ENCODE measurements at places on chromosomes 1 and 21. TPM values are rescaled to one million over a fixed set of nuclear protein-coding genes. Genes with fewer than 3 reads are reported as not detected.

DNA sequence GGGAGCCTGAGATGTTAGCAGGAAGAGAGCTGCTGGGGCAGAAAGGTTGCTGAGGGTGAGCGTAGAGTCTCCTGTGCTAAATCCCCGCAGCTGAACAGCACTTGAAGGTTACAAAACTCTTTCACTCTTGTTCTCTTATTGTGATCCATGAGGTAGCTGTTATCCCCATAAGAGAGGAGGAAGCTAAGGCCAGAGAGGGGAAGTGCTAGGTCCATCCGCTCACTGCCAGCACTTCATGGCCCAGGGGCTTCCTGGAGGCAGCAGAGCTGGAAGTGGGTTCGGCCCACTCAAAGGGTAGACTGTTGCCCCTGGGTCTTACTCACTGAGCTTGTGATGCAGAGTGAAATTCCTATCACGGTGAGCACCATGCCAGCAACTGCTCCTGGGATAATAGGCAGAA is 5.6 kb downstream of the TMEM234 start:
- no peak for DNase-seq

GRCh38 chr1:209802117-209802779 is 3.7 kb downstream of the IRF6 start:
- DNase-seq = no peak

The RUNX3 gene
- 1.8 TPM for total RNA-seq

DNA sequence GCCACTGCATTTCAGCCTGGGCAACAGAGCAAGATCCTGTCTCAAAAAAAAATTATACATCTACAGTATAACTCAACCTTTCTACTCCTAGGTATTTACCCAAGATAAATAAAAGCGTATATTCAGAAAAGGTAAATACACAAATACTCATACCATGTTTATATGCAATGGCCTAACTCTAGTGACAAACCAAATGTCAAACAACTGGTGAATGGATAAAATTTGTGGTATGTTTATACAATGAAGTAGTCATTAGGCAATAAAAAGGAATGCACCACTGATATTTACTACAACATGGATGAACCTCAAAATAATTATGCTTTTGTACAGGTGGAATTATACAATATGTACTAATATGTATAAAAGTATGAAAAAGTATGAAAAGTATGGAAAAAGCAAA is 174.2 kb upstream of the GORAB start:
- no peak for DNase-seq

The SELENOF gene
- total RNA-seq = 182 TPM

The CLCNKB gene
- total RNA-seq = 0.29 TPM

The CNN3 gene
- 333 TPM for total RNA-seq

DNA sequence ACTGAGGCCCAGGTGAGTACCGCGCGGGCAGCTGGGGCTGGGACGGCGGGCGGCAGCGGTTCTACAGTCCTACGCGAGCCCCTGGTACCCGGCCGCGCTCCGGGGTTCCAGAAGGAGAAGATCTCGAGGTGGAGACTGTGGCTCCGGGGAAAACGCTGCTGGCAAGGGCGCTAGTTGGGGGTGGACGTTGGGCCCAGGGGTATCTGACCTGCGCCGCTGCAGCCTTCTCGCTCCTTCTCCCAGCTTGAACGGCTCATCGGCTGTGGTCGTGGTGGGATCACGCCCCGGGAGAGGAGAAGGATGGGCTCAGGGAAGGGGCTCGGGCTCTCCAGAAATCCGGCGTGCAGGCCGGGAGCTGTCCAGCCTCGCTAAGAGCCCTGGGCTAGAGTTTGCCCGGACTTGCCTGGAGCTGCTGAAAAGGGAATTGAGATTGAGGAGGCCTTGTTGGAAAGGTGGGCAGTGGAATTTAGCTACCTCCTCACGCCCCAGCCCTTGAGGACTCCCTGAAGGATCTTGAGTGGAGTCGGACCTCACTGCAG is 1.1 kb upstream of the POU3F1 start:
- DNase-seq = peak; percentile 97

DNA sequence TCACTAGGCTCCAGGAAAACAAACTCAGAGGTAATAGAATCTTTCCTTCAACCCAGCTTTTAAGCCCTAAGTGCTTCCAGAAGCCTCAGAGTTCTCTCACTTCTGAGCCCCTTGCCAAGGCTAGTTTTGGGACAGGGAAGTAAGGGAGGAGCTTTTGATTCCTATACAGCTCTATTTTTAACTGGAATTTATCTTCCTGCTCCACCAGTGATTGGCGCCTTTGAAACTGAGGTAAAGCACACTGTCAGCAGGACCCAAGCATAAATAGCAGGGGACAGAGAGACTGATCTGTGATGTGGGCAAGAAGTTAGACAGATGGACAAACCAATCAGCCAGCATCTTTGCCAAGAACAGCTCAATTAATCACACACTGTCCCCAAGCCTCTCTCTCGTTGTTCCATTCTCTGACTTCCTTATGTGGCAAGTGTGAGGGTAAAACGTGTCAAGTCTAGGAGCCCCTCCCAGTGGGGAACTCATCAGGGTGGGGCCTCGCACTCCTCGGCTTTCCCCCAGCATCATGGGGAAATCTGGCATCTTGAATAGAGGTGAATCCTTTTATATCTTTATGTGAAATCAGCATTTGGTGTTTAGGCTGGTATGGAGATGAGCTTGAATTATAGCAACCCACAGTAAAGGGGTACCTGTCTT is 40.2 kb upstream of the MPZL1 start:
- DNase-seq = no peak

GRCh38 chr21:43938751-43939442 is 73.2 kb upstream of the TRAPPC10 start:
- peak; percentile 99 for DNase-seq

The BCAN gene
- total RNA-seq = not detected

The TLCD4 gene
- 2.4 TPM for total RNA-seq

DNA sequence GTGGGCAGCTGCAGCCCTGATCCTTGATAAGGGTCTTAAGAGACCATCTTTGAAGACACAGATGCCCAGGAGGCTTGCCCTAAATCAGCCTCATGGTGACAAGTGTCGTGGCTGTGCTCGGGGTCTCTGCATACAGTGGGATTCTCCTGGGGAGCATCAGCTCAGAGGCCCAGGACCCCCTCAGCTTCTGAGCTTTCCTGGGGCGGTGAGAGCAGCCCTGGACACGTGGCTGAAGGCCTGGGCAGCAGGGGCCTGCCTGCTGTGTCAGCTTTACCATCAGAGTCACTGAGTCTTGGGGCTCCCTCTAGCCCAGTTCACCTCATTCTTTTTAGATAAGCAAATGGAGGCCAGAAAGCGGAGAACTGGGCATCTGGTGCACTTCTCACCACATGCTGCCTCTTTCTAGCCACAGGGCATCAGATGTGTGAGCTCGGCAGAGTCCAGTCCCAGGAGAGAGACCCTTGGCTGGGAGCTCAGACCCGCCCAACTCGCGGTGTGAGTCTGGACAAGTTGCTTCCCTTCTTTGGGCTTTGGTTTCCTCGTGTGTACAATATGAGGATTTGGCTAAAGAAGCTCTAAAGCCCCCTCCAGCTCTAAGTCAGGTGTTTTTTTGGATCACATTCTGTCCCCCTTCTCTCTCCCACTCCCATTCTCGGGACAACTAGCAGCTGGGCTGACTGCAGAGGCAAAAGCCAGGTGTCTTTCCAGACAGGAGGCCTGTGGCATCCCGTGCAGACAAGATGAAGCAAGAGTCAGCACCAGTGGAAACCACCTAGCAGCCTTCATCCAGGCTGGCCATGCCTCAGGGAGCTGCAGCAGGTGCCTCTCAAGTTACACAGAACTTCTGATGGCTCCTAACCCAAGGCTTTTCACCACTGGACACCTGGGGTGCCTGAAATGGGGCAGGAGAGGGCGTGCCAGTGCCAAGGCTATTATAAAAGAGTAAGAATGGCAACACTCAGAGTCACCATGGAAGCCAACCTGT is 119.1 kb downstream of the KCNN3 start:
- DNase-seq = no peak

GRCh38 chr1:151540982-151541377 is 871 bp downstream of the TUFT1 start:
- peak; percentile 72 for DNase-seq

The CRYZ gene
- 33.9 TPM for total RNA-seq

All from osteoblast (primary cell).